ENCODE measurements at places on chromosomes 7 and 10.

GRCh38 chr10:26361971-26362370 lies 76.2 kb upstream of the APBB1IP start:
- DNase-seq: no peak

GRCh38 chr7:158295966-158296797 lies 291.4 kb downstream of the PTPRN2 start:
- DNase-seq: no peak

GRCh38 chr7:13904689-13905088 lies 84.8 kb downstream of the ETV1 start:
- no peak for DNase-seq

- DNase-seq: no peak
Measured at GRCh38 chr7:111955616-111956015, 250.6 kb downstream of the DOCK4 start.

GRCh38 chr7:121572615-121573014 lies 176.5 kb upstream of the FAM3C start:
- DNase-seq: no peak

DNA sequence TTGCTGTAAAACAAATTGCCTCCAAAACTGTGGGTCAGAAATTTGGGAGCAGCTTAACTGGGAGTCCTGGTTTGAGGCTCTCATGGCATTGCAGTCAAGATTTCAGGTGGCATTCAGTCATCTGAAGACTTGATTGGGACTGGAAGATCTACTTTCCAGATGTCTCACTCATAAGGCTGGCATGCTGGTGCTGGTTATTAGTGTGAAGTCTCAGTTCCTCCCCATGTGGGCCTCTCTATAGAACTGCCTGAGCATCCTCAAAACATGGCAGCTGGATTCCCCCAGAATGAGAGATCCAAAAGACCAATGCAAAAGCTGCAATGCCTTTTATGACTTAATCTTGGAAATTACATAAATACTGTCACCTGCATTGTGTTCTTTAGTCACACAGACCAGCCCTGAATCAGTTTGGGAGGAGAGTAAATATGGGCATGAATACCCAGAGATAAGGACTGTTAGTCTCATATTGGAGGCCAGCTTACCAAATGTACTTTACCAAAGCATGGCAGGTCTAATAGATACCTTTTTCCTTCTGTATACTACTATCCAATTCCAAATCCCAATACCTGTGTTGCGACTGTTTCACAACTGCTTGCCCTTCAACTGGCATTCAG lies 6.5 kb upstream of the HERPUD2 start:
- DNase-seq: no peak

Measured in NCI-H1105 (cell line).